ENCODE measurements at places on chromosomes 6 and 20. TPM values are rescaled to one million over a fixed set of nuclear protein-coding genes. Genes with fewer than 3 reads are reported as not detected.

DNA sequence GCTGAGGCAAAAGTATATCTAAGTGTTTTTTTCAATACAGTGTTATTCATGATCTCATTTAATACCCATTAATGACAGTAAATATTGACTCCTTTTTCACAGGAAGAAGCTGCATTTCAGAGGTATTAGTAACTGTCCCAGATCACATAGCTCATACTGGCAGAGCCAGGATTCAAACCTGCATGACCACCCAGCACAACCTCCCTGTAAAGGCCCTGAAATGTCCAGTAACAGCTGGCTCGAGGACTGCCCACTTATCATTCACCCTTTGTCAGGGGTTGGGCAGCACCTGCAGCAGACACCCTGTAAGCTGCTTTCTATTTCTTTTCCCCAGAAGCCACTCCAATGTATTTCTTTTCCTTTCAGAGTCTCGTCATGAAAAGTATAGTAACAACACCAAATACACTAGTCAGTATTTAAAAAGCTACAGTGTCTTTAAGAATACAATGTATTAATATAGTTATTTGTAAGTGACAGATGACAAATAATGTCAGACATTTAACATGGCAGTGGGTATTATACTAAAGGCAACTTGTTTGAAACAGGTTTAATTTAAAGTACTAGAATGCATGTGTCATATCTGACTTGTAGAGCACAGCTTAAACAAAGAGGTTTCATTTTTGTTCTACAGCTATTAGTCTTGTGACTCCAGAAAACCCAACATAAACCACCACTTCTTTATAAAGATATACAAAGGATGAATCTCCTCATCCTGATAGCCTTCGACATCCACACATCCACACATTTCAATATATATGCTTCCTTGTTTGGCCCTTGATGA, 841.6 kb upstream of the GJE1 start:
- peaks cover 3% of the 10 kb centered on the region for H3K27me3 ChIP-seq
- no peak for DNase-seq
- H3K4me3 ChIP-seq: no peak overlapping the region
- no peaks in the 10 kb centered on the region for H3K36me3 ChIP-seq
- H3K27ac ChIP-seq: no peak overlapping the region

DNA sequence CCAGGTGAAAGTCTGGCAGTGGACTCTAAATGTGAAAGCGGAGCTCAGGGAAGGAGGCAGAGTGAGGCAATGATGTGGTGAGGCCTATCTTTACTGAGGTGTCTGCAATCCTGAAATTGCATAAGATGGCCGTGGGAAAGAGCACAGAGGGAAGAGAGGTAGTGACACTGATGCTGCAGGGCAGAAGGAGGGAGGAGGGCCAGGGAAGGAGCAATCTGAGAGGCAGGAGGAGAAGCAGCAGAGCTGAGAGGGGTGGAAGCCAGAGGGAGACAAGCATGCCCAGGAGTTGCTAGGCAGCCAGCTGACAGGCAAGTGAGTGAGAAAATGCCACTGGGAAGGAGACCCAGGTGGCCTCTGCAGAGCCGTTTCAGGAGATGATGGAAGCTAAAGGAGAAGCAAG, 97.4 kb upstream of the CNR1 start:
- H3K36me3 ChIP-seq: no peaks in the 10 kb centered on the region
- H3K4me1 ChIP-seq: no peaks in the 10 kb centered on the region
- H3K4me3 ChIP-seq: no peak overlapping the region
- no peak overlapping the region for H3K27ac ChIP-seq
- H3K27me3 ChIP-seq: peaks cover 8% of the 10 kb centered on the region

DNA sequence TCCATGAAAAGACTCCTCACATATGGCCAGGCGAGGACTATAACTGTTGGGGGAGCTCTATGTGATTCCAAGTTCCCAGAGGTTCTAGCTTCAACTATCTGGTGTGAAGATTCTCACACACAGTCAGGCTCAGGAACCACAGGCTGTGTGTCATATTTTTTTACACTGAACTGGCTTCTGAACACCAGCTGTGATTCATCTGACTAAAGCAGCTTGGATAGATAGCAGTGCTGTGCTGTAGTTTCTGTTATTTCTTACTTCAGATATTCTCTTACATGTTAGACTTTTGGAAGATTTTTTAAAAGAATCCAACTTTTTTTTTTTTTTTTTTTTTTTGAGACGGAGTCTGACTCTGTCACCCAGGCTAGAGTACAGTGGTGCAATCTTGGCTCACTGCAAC, 140.7 kb upstream of the MCHR2 start:
- no peak overlapping the region for H3K27ac ChIP-seq
- no peaks in the 10 kb centered on the region for H3K36me3 ChIP-seq
- H3K27me3 ChIP-seq: peaks cover 7% of the 10 kb centered on the region
- no peak overlapping the region for H3K4me3 ChIP-seq
- DNase-seq: no peak
- H3K4me1 ChIP-seq: no peaks in the 10 kb centered on the region

GRCh38 chr6:4351520-4352321, 216.3 kb upstream of the ECI2 start:
- H3K27ac ChIP-seq: no peak overlapping the region
- DNase-seq: no peak
- H3K36me3 ChIP-seq: no peaks in the 10 kb centered on the region
- peaks cover 12% of the 10 kb centered on the region for H3K27me3 ChIP-seq

GRCh38 chr6:4134841-4135664, at the start of gene ECI2:
Gene ECI2 (minus strand): TSS chr6:4135575. CDS start chr6:4135560, 15 bp downstream.
- H3K27ac ChIP-seq: peak within 1 kb of the TSS; percentile 88
- peak within 1 kb of the TSS; percentile 80 for H3K4me3 ChIP-seq

- DNase-seq: no peak
- no peaks in the 10 kb centered on the region for H3K27me3 ChIP-seq
- no peak overlapping the region for H3K4me3 ChIP-seq
- peaks cover 7% of the 10 kb centered on the region for H3K36me3 ChIP-seq
Observed at GRCh38 chr6:73579389-73579788, 58.6 kb upstream of the EEF1A1 start.

GRCh38 chr20:61557621-61558020, 305.6 kb downstream of the CDH4 start:
- H3K4me3 ChIP-seq: no peak overlapping the region
- no peaks in the 10 kb centered on the region for H3K36me3 ChIP-seq
- H3K4me1 ChIP-seq: no peaks in the 10 kb centered on the region
- no peak overlapping the region for H3K27ac ChIP-seq
- H3K27me3 ChIP-seq: peaks cover 4% of the 10 kb centered on the region
- DNase-seq: no peak

- peak overlapping the region; percentile 95 for H3K27ac ChIP-seq
- no peak for DNase-seq
- peaks cover 73% of the 10 kb centered on the region for H3K4me1 ChIP-seq
- no peaks in the 10 kb centered on the region for H3K27me3 ChIP-seq
- H3K4me3 ChIP-seq: peak overlapping the region; percentile 82
- H3K36me3 ChIP-seq: peaks cover 29% of the 10 kb centered on the region
Observed at GRCh38 chr6:42038811-42039408, 11.4 kb upstream of the TAF8 start.

DNA sequence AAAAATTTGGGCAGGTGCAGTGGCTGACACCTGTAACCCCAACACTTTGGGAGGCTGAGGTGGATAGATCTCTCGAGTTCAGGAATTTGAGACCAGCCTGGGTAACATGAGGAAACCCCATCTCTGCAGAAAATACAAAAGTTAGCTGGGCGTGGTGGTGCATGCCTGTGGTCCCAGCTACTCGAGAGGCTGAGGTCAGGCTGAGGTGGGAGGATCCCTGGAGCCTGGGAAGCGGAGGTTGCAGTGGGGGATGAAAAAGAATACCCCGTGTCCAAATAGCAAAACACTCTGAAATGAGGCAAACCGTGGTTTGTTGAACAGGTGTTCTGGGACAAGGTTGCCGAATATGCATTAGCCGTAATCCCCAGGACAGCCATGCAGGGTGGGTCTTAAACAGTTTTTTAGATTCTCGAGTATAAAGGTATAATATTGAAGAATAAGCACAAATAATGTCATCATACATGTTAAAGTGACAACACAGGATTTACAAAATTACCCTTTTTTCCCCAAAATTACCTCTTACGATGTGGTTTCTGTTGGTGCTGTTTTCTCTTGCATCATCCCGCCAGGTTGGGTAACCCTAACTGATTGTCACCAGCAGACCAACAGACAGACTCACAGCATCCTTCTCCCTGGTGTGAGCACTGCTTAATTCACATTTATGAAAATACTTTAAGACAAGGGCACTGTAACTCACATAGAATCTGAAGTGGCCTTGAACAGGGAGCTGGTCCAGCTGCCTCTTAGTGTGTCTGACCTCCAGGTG, 9.1 kb downstream of the DNAJC5 start:
- H3K36me3 ChIP-seq: peaks cover 16% of the 10 kb centered on the region
- H3K4me1 ChIP-seq: peaks cover 36% of the 10 kb centered on the region
- DNase-seq: no peak
- no peak overlapping the region for H3K4me3 ChIP-seq

DNA sequence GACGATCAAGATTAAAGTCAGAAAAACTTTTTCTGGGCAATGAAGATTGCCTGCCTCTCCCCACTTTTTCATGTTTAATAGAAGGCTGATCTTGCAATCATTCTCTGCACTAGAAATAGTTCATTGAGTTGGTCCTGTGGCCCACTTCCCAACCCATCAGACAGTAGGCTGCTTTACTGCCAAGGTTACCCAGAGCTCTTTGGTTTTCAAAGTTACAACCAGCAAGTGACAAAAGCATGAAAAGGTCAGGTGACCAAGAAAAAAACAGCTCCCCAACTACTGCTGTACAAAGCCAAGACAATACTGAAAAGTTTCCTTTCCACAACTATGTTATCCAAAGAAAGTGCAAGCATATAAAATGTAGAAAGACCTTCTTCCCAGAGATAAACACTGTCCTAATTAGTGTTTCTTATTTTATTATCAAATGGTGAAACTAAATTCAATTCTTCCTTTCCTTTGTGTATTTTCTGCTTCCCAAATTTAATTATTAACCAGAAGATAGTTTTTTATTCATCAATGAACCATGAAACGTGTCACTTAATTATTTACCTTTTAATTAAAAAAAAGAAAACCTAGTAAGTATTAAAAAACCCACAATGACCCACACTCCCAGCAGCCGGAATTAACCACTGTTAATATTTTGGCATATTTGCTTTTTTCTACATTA, 16.6 kb downstream of the DNAAF9 start:
- H3K36me3 ChIP-seq: peaks cover 7% of the 10 kb centered on the region
- H3K27me3 ChIP-seq: no peaks in the 10 kb centered on the region
- H3K4me3 ChIP-seq: no peak overlapping the region

DNA sequence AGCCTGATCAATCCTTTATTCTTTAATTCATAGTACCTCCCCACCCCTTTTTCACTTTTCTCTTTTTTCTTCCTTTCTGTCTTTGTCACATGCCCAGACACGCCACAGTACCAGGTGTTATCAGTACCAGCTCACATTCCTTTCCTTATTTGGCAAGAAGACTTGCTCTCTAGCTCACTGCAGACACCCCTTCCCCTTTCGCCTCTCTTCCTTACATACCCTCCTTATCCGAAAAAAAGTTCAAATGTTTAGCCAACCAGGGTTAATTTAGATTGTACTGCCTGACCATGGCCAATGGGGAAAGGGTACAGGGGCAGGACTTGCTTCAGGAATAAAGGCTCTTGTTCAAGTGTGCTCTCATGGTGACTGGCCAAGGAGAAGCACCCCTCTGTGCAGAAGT, 9.3 kb upstream of the SIRPB2 start:
- H3K4me3 ChIP-seq: no peak overlapping the region
- H3K36me3 ChIP-seq: peaks cover 3% of the 10 kb centered on the region
- H3K27ac ChIP-seq: no peak overlapping the region
- peaks cover 5% of the 10 kb centered on the region for H3K4me1 ChIP-seq
- no peak for DNase-seq

DNA sequence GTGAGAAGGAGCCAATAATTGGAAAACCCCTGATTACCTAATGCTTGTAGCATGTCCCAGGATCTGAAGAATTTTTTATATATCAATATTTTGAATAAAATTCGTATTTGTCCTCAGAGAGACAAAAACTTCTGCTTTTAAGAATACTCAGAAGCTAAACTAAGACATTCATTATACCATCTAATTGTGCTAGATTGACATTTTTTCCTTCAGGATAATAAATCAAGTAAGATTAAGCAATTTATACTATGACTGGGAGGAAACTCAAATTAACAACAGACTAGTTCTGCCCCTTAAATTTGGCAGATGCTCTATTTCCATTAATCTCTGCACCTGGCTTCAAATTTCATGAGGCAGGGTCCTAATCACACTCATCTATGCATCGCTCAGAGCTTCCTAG, 291.4 kb downstream of the PLCB1 start:
- no peaks in the 10 kb centered on the region for H3K4me1 ChIP-seq
- DNase-seq: no peak
- H3K36me3 ChIP-seq: no peaks in the 10 kb centered on the region
- no peak overlapping the region for H3K27ac ChIP-seq

DNA sequence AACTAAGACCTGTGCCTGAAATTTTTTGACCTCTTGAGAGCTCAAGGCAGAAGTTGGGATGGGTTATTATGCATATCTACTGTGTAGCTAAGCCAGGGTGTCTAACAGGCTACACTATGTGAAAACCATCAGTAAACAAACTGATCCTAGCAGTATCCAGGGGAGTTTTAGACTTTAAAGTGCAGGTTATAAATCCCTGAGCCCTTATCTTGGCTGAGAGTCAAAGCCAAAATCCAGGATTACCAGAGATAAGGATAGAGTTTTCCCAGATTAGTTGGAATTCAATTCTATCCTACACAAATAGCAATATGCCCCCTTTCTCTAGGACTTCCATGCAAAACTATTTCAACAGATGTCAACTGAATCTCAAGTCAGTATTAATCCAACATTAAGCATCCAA, 1229.7 kb downstream of the GRIK2 start:
- H3K4me3 ChIP-seq: no peak overlapping the region
- DNase-seq: no peak
- H3K4me1 ChIP-seq: no peaks in the 10 kb centered on the region
- H3K27me3 ChIP-seq: no peaks in the 10 kb centered on the region
- no peaks in the 10 kb centered on the region for H3K36me3 ChIP-seq

- no peak overlapping the region for H3K27ac ChIP-seq
- no peak for DNase-seq
- H3K4me3 ChIP-seq: no peak overlapping the region
Observed at GRCh38 chr20:33645072-33645358, 17.1 kb upstream of the C20orf144 start.

GRCh38 chr6:31877125-31877650, 1.6 kb downstream of the SLC44A4 start:
- H3K27me3 ChIP-seq: no peaks in the 10 kb centered on the region
- no peak for DNase-seq
- H3K4me3 ChIP-seq: no peak overlapping the region

SNAI1 gene
- 0.82 TPM for total RNA-seq

CNKSR3 gene
- 1.1 TPM for total RNA-seq

STMND1 gene
- total RNA-seq: not detected

RAB44 gene
- not detected for total RNA-seq

PACRG gene
- total RNA-seq: 0.50 TPM

OARD1 gene
- 43.7 TPM for total RNA-seq

All from activated naive CD8-positive, alpha-beta T cell treated with anti-CD3 and anti-CD28 coated beads for 36 hours (primary cell).